Hematopoietic multipotent progenitor cell treated with erythropoietin and hydrocortisone succinate and interleukin-3 and kit ligand, for 4 days (in vitro differentiated cells): ENCODE measurements at places on chromosomes 5 and 9.

- DNase-seq = peak; percentile 6
These were observed 66.7 kb downstream of the DOCK2 start for GRCh38 chr5:169703813-169704212.

DNA sequence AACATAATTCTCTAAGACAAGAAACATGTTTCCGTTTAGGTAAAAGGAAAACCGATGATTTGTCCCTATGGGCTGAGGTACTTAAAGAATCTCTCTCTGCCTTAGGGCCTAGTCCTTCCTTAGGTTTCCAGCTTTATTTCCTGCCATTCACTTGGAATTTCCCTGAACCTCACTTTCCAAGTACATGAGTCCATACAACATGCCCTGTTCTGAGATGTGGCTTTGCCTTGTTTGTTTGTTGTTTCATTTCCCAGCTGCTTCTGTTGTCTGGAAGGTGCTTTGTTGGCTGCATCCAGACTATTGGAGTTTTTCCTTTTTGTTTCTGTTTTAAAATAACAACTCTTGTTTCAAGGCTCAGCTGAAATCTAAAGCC, 95.2 kb downstream of the ALDH1A1 start:
- DNase-seq = no peak

DNA sequence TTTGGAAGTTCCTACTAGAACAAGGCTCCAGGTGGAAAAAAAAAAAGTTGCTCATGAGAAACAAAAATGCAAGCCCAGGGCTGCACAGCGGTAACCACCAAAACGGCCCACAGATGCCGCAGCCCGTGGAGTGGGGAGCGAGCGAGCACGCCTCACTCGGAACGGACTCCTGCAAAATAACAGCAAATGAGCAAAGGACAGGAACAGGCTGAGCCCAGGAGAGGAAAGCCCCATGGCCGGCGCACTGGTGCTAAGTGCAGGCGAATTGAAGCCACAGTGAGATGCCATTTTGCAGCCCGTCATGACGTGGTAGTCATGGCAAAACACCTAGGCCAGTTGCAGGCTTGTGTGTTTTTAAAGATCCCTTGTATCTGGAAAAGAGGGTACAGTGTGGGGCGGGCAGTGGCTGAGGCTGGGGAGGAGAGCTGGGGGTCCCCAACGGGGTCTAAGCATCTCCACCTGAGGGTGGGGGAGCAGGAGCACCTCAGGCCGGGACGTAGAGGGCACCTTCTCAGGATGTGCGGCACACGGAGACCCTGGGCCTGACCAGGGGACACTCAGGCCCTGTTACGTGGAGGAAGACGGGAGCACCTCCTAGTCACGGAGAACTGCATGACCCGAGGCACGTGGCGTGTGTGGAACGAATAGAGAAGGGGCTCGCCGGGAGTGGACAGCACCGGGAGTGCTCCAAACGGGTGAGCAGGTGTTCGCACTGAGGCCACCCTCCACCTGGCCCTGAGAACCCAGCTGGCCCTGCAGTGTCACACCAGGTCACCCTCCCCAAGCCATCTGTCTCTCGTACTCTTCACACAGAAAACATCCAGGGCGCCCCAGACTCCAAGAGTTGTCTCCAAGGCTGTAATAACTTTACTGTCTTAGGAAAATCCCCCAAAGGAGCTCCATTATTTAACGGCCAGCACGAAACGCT, 10.7 kb downstream of the GRM6 start:
- no peak for DNase-seq

- no peak for DNase-seq
These were observed 3.2 kb downstream of the DAB2IP start for GRCh38 chr9:121654499-121655140.

DNA sequence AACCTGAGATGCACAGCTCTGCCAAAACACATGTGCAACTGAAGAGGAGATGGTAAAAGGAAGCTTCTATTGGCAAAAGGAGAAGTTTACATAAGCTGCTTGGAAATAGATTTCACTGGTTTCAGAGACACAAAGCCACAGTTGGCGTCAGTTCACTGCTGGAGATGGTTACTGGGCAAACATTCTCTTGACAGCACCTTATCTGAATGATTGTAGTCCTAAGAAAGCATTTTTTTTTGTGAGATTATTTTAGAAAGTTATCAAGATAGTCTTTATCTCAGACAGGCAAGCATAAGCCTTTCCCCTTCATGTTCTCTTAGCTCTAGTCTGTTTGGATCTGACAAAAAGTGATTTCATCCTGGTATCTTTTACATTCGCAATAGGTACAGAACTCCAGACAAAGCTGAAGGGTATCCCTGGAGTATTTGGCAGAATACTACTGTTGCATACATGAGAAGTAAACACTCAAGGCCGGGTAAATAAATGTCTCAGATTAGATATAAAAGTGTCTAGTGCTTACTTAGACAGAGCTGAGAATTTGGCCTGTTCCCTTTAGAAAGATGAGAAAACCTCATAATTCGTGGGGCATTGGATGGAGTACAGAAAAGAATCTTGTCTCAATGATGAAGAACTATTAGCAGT, 1668.0 kb upstream of the NUDT12 start:
- no peak for DNase-seq

DNA sequence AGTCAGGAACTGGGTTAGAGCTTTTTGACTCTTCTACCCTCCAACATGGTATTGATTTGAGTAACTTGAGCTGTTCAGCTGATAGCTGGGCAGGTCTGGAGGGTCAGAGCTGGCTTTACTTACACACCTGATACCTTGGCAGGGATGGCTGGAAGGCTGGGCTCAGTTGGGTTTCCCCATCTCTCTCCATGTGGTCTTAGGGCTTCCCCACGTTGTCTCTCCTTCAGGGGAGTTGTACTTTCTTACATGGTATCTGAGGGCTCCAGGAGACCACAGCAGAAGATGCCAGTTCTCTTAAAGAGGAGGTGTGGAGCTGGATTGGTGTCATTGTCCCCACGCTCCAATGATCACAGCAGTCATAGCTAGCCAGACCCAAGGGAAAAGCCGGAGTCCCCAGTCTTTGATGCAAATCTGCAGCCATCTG, 25.6 kb downstream of the ISOC1 start:
- no peak for DNase-seq

DNA sequence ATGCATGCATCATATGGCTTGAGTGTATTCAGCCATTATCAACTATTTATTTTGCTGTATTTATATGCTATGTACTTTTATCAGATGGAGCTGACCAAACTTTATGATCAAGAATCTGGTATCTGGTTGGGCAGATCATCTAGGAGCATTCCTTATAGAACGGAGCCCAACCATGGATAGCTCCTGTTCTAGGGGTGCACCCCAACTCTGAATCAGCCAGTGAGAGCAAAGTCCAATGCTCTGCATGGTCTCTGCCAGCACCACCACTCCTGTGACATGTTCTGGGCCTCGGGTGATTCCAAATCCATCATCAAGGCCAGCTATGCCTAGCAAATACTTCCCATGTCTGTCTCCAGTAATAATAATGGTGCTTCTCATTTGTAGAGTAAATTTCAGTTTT, 517.5 kb downstream of the AGTPBP1 start:
- DNase-seq = no peak

DNA sequence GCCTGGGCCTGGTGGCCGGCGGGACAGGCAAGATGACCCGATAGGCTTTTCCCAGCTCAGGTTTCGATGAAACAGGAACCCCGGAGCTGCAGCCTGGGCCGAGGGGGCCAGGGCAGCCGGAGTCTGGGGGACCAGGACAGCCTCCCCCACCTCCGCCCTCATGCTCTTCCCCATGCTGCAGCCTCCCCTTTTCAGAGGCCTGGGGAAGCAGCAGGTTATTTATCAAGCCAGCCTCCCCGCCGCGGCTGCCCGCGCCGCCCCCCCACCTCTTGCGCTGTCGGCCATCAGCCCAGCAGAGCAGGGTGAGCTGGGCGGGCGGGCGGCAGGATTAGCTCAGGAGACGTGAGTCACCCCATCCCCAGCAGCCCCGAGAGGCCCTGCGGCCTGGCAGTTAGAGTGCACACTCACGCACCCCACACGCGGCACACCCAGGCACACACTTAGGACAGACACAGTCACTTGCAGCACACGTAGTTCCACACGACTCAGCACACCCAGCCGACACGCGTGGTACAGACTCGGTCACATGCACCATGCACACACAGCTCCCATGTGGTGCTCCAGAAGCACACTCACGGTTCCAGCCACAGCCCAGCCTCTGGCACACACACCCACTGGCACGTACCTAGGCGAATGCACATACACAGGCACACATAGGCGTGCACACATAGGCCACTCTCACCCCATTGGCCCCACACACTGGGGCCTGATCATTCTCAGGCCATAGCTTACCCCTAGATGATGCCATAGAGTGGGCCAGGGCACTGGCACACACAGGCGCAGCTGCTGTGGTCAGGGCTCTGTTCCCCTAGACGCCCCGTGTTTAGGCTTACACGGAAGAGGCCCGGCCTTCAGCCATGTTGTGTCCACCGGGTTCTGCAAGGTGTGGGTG, 13.0 kb downstream of the CXXC5 start:
- DNase-seq = peak; percentile 97

DNA sequence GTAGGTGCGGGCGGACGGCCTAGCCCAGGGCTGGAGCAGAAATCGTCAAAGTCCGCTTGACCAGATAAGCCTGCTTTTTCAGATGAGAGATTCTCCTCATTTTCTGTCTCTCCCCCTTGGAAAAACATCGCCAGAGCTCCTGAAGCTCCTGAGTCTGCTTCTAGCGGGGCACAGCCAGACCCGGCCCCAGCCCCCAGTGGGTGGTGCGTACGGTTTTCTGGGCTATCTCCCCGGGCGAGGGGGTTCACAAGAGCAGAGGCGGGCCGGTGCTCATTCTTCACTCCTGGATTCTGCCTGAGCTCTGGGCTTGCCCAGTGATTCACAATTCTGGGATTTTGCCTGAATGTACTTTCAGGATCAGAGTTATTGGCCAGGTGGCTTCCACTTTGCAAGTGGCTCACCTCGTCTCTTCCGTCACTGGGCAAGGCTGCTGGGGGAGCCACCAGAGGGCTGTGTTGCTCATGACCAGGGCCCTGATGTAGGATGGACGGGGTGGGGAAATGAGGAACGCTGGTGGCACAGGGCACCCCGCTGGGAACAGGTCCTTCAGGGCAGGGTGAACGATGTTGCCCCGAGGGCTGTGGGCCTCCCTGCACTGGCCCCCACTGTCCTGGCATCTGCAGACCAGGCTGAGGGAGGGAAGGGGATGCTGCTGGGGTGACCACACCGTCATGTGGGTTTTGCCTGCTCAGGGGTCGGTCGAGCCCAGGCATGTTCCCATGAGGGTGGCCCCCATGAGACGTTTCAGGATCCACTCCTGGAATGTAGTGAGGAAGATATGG, 6.3 kb downstream of the SEC16A start:
- DNase-seq = no peak

- DNase-seq = no peak
These were observed 86.3 kb upstream of the GCNT4 start for GRCh38 chr5:75138689-75139088.

- peak; percentile 92 for DNase-seq
These were observed 23.5 kb upstream of the ALDOB start for GRCh38 chr9:101458963-101459631.

- peak; percentile 4 for DNase-seq
These were observed 22.0 kb upstream of the SPINK1 start for GRCh38 chr5:147853372-147853987.

- DNase-seq = no peak
These were observed 53.8 kb upstream of the KCNMB1 start for GRCh38 chr5:170442921-170443320.
